ENCODE measurements at places on chromosomes 4 and X. TPM values are rescaled to one million over a fixed set of nuclear protein-coding genes. Genes with fewer than 3 reads are reported as not detected.

GRCh38 chr4:38717604-38718003, 53.6 kb downstream of the KLF3 start:
- DNase-seq = no peak

- DNase-seq = no peak
Measured at GRCh38 chr4:8545439-8545765, 34.8 kb upstream of the GPR78 start.

DNA sequence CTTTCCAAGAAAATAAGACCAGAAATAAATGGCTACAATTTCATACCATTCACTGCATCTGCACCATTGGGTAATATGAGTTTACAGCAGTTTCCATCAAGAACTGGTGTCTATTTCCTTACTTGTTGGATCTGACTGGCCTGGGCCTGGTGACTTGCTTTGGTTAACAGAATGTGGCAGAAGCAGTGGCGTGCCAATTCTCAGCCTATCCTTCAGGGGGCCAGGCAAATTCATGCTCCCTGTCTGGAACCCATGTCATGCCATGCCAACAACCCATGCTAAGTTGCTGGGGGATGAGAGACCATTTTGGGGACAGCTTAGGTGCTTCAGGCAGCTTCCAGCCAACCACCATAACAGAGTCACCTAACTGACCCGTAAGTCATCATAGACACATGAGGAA, 656.7 kb downstream of the SPOCK3 start:
- no peak for DNase-seq

DNA sequence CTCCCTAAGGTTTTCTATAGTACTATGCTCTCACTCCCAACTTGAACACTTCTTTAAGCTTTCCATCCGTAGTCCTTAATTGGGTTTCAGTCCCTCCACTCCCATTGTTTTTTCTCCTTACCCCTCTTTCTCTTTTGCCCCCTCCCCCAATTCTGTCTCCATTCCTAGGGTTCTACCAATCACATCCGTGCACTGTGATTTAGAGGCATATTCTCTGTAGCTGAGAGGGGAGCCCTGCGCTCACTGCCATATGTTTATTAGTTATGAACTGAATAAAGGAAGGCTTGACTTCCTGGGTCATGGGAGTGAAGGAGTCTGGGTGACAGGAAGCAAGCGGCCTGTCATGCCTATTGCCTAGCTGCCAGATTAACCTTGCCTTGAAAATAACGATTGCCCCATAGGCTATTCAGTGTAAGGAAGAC, 471 bp downstream of the MCTS1 start:
- peak; percentile 9 for DNase-seq

DNA sequence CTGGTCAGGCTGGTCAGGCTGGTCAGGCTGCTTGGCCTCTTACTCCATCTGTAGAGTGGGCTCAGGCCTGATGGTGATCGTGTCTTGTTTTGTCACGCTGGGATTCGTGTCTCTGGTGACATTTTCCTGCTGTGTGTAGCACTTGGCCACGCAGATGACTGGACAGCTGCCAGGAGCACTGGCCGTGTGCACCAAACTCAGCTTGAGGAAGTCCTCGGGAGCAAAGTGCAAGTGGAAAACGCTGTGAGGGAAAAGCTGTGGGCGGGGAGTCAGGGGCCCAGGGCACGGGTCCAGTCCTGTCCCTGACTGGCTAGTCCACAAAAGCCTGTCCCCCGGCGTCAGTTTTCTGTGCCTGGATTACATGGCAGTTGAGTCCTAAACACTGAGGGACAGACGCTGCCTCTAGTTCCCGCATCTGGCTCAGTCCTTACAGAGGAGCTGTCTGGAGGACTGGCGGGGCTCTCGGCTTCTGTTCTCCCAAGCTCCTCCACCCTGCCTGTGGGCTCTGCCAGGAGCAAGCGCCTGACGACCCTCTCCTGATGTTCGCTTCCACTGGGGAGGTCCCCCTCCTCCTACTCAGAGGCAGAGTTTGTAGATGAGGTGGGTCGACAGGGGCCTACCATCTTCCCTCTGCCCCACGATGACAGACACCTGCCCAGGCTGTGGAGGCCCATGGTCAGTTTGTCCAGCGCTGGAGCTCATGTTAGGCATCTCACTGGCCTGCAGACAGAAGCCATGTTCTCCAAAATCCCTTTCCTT, 35.9 kb upstream of the GRPEL1 start:
- DNase-seq = no peak

- no peak for DNase-seq
Measured at GRCh38 chrX:781224-782204, 150.9 kb downstream of the SHOX start.

DNA sequence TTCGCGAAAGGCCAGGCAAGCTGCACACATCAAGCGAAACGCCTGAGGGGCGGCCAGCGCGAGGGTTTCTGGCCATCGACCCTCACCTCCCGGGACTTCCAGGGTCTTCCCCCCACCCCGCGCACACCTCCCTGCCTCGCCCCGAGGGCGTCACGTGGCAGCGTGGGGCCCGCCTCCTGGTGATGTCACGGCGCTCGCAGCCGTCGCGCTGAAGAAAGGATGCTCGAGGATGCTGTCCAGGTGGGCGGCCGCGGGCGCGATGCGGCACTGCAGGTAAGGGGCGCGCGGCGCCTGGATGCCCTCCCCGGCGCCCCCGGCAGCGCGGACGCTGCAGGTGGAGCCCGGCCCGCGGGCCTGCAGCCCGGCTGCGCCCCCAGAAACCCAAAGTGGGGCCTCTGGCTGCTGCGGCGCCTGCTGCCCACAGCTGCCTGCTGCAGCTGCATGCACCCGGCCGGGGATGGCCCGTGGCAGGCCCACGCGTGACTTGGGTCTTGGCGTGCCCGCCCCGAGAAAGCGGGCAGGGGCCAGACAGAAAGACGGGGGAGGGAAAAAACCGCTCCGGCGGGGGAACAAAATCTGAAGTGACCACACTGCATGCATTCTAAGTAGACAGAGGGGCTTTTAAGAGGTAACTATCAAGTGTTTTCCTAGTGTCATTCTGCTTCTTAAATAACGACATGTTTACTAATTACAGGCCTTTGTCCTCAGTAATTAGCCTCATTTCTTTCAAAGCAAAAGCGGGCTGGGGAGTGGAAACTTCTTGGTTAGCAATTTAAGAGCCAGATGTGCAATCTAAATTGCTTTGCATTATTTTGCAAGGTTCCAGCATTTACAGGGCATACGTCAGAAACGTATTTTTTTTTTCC, 1.7 kb downstream of the CLCN4 start:
- no peak for DNase-seq

GRCh38 chrX:11579636-11580600, 85.8 kb downstream of the ARHGAP6 start:
- DNase-seq = peak; percentile 44

DNA sequence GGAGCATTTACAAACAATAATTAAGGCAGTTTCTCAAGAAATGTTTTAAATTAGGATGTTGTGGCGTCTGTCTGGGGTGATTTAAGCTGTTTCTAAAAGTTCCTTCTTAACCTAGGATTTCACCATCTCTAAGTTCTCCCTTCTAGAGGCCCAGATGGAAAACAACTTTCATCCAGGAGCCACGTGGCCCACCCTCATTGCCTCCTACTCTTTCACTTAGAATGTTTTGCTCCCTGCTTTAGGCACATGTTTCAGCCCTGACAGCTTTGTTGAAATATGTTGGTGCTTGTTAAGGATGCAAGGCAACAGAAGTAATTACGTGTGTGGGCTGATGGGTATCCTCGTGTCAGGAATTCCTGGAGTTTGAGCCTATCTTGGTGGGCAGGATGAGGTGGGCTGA, 131.3 kb downstream of the GUCY2F start:
- no peak for DNase-seq

GRCh38 chr4:113733685-113734084, 27.9 kb downstream of the CAMK2D start:
- no peak for DNase-seq

- DNase-seq = peak; percentile 94
Measured at GRCh38 chr4:13907255-13907751, 279.8 kb upstream of the BOD1L1 start.

- no peak for DNase-seq
Measured at GRCh38 chr4:54230484-54231418, 1.7 kb downstream of the PDGFRA start.

DNA sequence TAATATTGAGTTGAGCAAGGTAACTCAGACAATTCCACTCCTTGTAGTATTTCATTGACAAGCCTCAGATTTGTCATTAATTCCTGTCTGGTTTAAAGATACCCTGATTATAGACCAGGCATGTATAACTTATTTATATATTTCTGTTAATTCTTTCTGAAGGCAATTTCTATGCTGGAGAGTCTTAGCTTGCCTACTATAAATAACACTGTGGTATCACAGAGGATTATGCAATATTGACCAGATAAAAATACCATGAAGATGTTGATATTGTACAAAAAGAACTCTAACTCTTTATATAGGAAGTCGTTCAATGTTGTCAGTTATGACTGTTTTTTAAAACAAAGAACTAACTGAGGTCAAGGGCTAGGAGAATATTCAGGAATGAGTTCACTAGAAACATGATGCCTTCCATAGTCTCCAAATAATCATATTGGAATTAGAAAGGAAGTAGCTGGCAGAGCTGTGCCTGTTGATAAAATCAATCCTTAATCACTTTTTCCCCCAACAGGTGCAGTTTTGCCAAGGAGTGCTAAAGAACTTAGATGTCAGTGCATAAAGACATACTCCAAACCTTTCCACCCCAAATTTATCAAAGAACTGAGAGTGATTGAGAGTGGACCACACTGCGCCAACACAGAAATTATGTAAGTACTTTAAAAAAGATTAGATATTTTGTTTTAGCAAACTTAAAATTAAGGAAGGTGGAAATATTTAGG, 821 bp downstream of the CXCL8 start:
- no peak for DNase-seq

GRCh38 chr4:189087971-189088370, 852.7 kb upstream of the FRG1 start:
- peak; percentile 17 for DNase-seq

DNA sequence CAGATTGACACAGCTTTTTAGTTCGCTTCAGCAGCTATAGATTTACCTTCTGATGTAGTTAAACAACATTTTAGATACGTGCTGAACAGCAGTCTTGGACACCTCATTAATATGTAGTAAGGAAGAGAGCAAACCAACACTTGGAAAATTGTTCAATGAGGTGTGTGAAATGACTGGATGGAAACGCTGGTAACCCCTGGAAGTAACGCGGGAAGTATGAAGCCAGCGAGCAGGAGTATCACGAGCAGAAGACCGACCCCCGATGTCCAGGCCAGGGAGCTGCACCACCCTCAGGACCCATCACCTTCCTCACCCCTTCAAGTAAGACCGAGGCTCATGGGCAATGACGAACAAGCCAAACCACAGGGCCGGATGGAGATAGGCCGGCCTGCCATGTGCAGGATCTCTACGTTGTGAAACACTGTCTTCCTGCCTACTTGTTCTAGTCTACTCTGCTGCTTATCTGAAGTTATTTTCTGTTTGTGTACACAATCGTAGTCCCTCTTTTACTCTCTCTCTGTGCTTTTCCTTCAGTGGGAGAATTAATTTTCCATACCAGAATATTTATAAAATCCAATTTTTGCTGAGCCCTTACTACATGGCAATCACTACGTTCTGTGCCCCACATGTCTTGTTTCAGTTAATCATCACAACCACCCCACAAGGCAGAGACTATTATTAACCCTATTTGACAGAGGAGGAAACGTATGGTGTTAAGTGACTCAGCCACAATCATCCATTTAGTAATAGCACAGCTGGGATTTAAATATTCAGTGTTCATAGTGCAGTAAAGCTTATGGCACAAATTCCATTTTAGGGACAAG, 221.7 kb downstream of the APBB2 start:
- DNase-seq = peak; percentile 39

GRCh38 chrX:39019056-39019455, 217.8 kb downstream of the MID1IP1 start:
- no peak for DNase-seq

DNA sequence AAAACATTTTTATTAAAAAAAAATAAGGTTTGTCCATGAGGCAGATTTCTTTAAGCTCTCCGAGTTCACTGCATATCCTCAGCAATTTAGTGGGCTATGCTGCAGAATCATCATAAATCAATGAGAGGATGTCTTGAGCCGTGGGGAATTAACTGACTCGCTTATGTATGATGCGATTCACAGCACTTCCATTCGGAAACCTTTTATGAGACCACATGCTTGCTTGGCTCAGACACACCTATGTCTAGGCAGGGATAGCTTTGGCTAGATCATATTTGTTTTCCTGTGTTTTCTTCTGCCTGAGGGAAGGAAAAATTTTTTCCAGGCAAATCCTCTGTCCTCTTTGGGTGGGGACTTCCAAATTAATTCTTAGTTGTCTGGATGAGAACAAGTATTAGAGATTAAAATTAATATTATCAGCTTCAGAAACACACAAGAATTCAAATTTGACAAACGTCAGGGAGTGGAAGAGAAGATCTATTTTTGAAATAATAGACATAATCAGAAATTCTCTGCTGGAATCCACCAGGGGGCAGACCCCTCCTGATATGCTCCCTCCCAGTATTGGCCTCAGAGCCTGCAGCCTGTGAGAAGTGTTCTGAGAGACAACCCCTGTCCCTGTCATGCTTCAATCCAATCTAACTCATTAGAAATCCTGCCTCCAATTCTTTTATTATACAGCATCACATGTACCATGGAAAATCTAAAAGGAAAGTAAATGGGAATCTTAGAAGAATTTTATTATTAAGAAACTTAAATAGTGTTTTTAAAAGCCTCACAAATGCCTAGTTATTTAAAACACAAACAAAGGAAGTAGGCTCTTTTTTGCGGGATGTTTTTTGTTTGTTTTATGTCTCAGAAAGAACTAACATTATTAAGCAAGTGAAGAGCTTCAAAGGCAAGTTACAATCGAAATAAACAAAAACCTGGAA, 345.1 kb upstream of the TACR3 start:
- DNase-seq = peak; percentile 16

DNA sequence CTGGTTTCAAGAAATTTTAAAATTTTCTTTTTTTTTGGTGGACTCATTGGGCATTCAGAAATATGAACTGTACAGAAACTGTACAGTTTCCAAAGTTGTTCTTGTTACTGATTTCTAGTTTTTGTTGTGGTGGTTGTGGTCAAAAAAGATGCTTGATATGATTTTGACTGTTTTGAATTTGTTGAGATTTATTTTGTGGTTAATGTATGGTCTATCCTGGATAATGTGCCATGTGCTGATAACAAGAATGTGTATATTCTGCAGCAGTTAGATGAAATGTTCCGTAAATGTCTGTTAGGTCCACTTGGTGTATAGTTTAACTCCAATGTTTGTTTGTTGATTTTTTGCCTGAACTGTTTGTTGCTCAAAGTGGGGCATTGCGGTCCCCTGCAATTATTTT, 127.6 kb upstream of the NUDT6 start:
- DNase-seq = no peak

Gene YY2
- total RNA-seq = not detected

Gene ASB11
- total RNA-seq = not detected

Gene FHDC1
- total RNA-seq = 2.8 TPM

Gene AFP
- total RNA-seq = 25.5 TPM

Gene FAAH2
- 51.1 TPM for total RNA-seq

Gene DHX15
- 170 TPM for total RNA-seq
